ENCODE measurements at places on chromosomes 7 and 10.

GRCh38 chr7:107858280-107858679, 32.7 kb upstream of the DLD start:
- no peaks in the 10 kb centered on the region for H3K36me3 ChIP-seq
- no peak for DNase-seq
- H3K4me1 ChIP-seq, result no peaks in the 10 kb centered on the region
- H3K4me3 ChIP-seq, result no peak overlapping the region
- no peak overlapping the region for H3K27ac ChIP-seq

GRCh38 chr10:108787932-108788331, 1135.4 kb downstream of the XPNPEP1 start:
- no peak overlapping the region for H3K27ac ChIP-seq
- no peaks in the 10 kb centered on the region for H3K27me3 ChIP-seq
- H3K4me3 ChIP-seq, result no peak overlapping the region

DNA sequence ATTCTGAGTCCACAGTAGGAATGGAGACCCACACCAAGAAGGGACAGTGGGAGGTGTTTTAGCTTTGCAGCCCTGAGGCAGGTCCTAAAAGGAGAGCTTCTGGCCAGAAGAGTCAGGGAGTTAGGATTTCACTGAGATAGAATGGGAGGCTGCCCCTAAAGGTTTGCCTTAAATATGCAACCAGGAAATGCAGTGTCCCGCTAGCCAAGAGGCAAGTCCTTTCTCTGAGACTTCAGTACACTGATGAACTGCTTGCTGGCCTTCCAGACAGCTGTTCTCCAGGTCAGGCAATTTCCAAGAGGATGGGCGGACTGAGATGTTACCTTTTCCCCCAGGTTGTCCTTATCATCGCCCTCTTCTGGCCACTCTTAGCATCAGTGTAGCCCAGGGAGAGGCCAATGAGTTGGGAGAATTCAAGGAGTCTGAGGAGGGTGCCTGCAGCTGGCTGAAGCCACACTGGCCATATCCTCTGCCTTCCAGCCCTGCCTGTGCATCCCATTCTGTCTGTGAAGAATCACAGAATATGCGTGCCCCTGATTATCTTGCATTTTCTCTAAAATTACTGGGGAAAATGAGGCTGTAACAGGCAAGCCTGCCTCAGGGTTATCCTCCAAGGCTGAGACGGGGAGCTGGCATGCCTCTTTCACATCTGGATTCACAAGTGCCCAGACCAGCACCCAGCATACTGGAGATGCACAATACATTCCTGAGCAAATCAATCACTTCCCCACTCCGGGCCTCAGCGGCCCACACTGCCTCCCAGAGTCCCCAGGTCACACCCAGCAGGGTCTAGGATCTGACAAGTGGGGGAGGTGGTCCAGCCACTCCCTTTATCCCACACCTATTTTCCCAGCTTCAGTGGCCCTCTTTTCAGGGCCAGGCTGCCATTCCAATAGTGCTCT, 2.4 kb downstream of the TLL2 start:
- no peaks in the 10 kb centered on the region for H3K36me3 ChIP-seq
- H3K27me3 ChIP-seq, result no peaks in the 10 kb centered on the region
- DNase-seq, result peak; percentile 39
- no peak overlapping the region for H3K4me3 ChIP-seq
- H3K4me1 ChIP-seq, result peaks cover 7% of the 10 kb centered on the region

DNA sequence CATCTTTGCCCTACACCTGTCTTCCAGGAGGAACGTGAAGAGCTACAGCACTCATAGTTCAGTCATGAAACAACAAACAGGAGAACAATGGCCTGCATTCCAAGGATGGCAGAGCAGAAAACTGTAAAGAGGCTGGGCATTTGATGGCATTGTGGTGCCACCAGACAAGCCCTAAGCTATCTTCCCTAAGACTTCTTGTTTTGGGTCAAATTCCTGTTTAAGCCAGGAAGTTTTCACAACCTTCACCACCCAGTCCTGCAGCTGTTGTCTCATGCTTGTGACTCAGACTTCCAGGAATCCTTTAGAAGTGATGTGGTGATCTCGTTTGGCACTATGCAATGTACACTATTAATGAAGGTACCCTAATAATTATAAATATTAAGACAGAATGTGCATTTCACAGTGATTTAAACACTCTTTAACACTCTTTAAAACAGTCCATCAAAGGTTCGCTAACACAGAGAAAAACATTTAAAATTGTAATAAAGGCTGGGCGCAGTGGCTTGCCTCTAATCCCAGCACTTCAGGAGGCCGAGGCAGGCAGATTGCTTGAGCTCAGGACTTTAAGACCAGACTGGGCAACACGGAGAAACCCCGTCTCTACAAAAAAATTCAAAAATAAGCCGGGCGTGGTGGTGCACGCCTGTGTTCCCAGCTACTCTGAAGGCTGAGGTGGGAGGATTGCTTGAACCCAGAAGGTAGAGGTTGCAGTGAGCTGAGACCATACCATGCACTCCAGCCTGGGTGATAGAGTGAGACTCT, 2.7 kb upstream of the HERPUD2 start:
- peaks cover 32% of the 10 kb centered on the region for H3K4me1 ChIP-seq
- H3K36me3 ChIP-seq, result no peaks in the 10 kb centered on the region
- peak; percentile 90 for DNase-seq
- H3K27me3 ChIP-seq, result no peaks in the 10 kb centered on the region
- H3K27ac ChIP-seq, result peak overlapping the region; percentile 85
- H3K4me3 ChIP-seq, result peak overlapping the region; percentile 30

DNA sequence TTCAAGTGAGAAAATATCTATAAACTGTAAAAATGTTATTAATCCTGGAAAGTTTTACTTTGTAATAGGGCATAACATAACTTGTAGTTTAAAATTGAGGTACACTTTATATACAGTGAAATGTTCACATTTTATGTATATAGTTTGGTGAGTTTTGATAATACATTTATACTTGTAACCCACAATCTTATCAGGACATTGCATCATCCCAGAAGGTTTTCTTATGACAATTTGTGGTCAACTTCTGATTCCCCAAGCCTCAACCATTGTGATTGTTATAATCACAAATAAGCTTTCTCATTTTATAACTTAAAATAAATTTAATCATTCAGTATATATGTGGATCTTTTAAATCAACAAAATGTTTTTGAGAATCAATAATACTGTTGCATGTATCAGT, 151.1 kb downstream of the TFPI2 start:
- H3K27ac ChIP-seq, result no peak overlapping the region
- H3K4me1 ChIP-seq, result peaks cover 9% of the 10 kb centered on the region
- no peak overlapping the region for H3K4me3 ChIP-seq
- H3K36me3 ChIP-seq, result no peaks in the 10 kb centered on the region
- no peaks in the 10 kb centered on the region for H3K27me3 ChIP-seq

DNA sequence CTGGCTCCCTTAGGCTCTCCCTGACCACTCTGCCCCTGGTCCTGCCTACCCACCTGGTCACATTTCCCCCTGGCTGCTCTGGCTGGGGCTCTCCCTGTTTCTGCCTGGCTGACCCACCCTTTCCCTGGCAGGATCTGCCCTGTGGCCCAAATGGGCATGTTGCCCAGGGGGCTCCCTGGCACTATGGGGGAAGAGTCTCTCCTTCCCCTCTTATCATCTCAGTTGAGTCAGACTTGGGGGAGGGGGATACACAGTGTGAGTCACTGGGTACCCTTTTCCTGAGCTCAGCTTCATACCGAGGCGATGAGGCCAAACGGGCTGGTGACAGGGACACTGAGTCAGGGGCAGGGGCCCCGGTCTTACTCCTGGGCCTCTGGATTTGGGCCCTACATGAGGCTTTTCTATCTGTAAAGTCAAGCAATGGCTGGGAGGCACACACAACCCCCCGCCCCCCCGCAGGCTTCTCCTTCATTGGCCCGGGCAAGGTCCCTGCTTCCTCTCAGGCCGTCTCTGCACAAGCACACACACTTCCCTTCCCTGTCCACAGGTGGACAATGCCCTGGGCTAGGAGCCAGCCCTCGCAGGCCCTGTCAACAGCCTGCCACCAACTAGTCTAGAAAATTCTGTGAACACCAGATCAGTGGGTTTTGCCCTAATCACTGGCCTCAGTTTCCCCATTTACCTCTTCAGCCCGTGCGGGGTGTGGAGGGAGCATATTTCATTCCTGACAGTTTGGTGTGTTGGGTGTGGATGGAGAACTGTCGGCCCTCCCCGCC, 627 bp upstream of the FLNC start:
- H3K4me3 ChIP-seq, result peak overlapping the region; percentile 99
- peaks cover 34% of the 10 kb centered on the region for H3K4me1 ChIP-seq
- H3K36me3 ChIP-seq, result peaks cover 8% of the 10 kb centered on the region

- no peak overlapping the region for H3K27ac ChIP-seq
- H3K27me3 ChIP-seq, result no peaks in the 10 kb centered on the region
- peaks cover 25% of the 10 kb centered on the region for H3K4me1 ChIP-seq
- no peak overlapping the region for H3K4me3 ChIP-seq
- peaks cover 13% of the 10 kb centered on the region for H3K36me3 ChIP-seq
- peak; percentile 12 for DNase-seq
Measured at GRCh38 chr7:80896906-80897598, 21.8 kb downstream of the SEMA3C start.
